ENCODE measurements at places on chromosomes 4 and X.

DNA sequence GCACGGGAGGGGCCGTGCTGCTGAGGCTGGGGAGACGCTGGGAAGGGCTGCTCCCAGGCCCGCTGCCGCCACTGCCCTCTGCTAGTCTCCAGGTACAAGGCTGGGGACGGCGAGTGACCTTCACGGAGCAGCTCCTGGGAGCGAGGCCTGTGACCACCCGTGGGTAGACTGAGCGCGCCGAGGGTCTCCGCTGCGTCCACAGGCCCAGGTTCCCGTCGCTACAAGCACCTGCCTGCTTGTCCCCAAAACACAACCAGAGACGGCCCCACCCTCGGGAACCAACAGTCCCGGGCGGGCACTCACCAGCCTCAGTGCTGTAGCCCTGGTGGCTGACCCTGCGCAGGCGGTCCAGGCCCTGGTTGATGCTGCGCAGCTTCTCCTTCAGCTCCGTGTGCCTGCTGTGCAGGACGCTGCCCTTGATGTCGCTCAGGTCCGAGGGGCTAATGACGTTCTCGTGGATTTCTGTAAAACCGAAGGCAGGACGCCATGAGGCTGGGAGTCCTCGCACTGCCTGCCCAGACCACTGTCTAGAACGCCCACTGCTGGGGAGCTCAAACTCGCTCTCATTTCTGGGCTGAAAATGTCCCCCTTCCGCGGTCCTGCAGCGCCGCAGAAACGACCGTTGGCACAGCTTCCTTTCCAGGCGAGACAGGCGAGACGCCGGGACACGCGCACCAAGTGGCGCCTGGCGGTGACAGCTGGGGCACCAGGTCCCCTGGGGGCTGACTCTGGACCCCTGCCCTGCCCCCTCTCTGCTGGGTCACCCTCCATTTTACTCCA is 14.3 kb downstream of the LRPAP1 start:
- DNase-seq: no peak

DNA sequence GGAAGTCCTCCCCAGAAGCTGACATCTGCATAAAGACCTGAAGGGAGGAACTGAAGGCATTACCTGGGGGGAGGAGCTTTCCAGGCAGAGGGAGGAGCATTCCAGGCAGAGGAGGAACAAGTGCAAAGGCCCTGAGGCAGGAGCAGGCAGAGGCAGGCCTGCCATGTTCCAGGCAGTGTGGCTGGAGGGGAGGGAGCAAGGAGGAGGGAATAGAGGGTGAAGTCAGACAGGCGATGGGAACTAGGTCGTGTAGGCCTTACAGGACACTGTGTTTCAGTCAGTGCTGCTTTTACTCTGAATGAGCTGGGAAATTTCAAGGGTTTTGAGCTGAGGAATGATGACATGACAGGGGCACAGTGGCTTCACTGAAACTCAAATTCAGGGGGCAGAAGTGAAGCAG is 292.7 kb downstream of the BCOR start:
- DNase-seq: no peak

GRCh38 chr4:183989461-183989860 is 84.4 kb downstream of the STOX2 start:
- no peak for DNase-seq

GRCh38 chr4:86976801-86977485 is 42.1 kb downstream of the AFF1 start:
- DNase-seq: no peak

GRCh38 chrX:12013211-12013618 is 125.1 kb upstream of the FRMPD4 start:
- DNase-seq: no peak

- no peak for DNase-seq
Observed at GRCh38 chrX:115650916-115651315, 89.9 kb downstream of the PLS3 start.

- DNase-seq: no peak
Observed at GRCh38 chr4:182137343-182137742, 105.9 kb upstream of the TENM3 start.

GRCh38 chrX:2401590-2402360 is 99.0 kb downstream of the DHRSX start:
- no peak for DNase-seq
